Neural crest cell (in vitro differentiated cells): ENCODE measurements at places on chromosomes 11 and 22. TPM values are rescaled to one million over a fixed set of nuclear protein-coding genes. Genes with fewer than 3 reads are reported as not detected.

DNA sequence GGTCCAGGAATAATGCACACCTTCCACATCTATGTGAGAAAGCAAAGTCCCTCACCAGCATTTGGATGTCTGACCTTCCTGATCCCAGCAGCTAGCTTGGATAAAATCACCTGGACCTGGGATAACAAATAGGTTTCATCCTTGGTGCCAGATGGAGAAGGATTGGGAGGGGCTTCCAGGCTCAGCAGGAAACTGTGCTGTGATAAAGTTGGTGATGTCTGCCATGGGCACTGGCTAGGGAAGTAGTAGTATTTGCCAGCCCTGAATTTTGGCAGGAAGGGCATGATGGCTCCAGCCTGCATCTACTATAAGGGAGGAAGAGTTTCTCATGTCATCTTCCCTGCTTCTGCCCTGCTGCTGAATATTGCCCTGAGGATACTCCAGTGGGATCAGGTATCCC lies 37.5 kb downstream of the C11orf91 start:
- H3K4me3 ChIP-seq = no peak overlapping the region
- H3K27ac ChIP-seq = no peak overlapping the region
- H3K27me3 ChIP-seq = no peaks in the 10 kb centered on the region
- H3K4me1 ChIP-seq = peaks cover 12% of the 10 kb centered on the region

Gene WBP2NL
- total RNA-seq = not detected in 2 replicates

Gene CDHR5
- total RNA-seq = not detected in 2 replicates

DNA sequence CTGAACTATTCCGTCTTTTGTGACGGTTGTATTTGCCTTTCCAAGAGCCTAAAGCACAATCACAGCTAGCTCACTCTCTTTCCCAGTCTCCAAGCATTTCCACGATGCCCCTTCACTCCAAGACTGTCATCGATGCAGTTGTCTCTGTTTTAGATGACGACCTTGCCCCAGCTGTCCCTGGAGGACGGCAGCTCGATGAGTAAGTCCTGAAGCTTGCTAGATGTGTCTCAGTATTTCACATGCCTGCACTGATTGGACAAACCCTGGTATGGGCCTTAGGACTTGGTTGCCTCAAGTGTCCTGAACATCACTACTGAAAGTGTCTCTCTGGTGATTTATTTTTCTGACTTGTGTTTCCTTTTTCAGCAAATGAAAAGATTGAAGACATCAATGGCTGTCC lies 129.9 kb downstream of the NAV2 start:
- no peak overlapping the region for H3K4me3 ChIP-seq
- no peak overlapping the region for H3K27ac ChIP-seq
- H3K4me1 ChIP-seq = peaks cover 46% of the 10 kb centered on the region
- no peaks in the 10 kb centered on the region for H3K36me3 ChIP-seq

DNA sequence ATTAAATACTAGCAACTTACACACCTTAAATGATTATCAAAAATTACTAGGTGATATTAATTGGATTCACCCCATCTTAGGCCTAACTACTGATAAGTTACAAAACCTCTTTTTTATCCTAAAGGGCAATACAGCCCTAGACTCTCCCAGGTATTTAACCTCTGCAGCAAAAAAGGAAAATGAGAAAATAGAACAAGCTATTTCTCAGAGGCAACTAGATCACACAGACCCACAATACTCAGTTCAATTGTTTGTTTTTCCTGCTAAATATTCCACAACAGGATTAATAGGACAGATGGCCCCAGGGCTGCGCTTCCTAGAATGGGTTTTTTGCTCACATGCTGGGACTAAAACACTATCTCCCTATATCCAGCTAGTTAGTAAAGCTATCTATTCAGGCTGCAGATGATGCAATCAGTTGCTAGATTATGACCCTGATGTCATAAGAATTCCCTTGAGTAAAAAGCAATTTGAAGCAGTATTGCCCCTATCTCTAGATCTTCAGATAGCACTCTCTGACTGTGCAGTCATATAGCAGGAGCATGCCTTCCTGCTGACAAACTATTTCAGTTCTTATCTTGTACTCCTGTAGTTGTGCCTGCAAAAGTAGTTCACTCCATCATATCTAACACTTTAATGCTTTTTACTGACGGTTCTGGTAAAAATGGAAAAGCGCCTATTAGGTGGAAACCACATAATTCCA lies 1595.5 kb upstream of the TENM4 start:
- H3K27me3 ChIP-seq = no peaks in the 10 kb centered on the region
- H3K36me3 ChIP-seq = peaks cover 12% of the 10 kb centered on the region
- no peak overlapping the region for H3K27ac ChIP-seq
- no peaks in the 10 kb centered on the region for H3K4me1 ChIP-seq
- no peak overlapping the region for H3K4me3 ChIP-seq

Gene CCDC81
- 2.1 and 2.8 TPM in 2 replicates for total RNA-seq

DNA sequence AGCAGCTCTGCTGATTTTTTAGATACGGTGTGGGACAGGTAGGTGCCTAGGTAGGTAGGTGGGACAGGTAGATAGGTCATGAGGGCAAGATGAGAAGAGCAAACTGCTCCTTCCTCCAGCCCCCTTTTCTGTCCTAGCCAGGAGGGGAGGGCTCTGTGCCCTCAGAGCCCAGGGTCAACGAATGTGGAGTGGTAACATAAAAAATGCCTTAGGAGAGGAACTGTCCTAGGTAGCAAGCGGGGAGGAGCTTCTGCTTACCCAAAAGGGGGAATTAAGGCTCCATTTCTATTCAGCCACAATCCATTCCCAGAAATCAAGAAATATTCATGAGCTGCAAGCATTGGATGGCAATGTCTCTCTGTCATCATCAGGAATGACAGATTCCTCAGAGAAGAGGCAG lies 234.8 kb downstream of the GRIK4 start:
- H3K4me3 ChIP-seq = no peak overlapping the region
- H3K36me3 ChIP-seq = no peaks in the 10 kb centered on the region
- no peak for DNase-seq
- peaks cover 4% of the 10 kb centered on the region for H3K4me1 ChIP-seq
- H3K27me3 ChIP-seq = peaks cover 5% of the 10 kb centered on the region
- no peak overlapping the region for H3K27ac ChIP-seq

Gene ART1
- total RNA-seq = not detected in 2 replicates

Gene KCNK7
- total RNA-seq = 1.0 and 1.1 TPM in 2 replicates

Gene INSC
- 2.6 and 3.1 TPM in 2 replicates for total RNA-seq

Gene KIAA1671
- total RNA-seq = 14.2 and 14.5 TPM in 2 replicates

DNA sequence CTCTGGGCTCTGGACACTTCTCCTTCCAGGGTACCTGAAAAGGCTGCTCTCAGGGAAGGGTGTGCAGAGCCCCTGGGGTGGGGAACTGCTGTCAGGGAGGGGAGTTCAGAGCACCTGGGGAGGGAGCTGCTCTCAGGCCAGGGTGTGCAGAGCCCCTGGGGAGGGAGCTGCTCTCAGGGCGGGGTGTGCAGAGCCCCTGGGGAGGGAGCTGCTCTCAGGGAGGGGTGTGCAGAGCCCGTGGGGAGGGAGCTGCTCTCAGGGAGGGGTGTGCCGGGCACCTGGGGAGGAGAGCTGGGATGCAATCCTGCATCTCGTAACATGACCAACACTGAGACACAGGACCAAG lies 764.2 kb downstream of the BRD1 start:
- H3K27me3 ChIP-seq = peaks cover 11% of the 10 kb centered on the region
- H3K36me3 ChIP-seq = no peaks in the 10 kb centered on the region
- H3K27ac ChIP-seq = no peak overlapping the region
- DNase-seq = no peak
- peaks cover 5% of the 10 kb centered on the region for H3K4me1 ChIP-seq

GRCh38 chr22:31578171-31578570 lies 81.8 kb downstream of the SFI1 start:
- H3K36me3 ChIP-seq = peaks cover 3% of the 10 kb centered on the region
- H3K27ac ChIP-seq = no peak overlapping the region
- H3K27me3 ChIP-seq = no peaks in the 10 kb centered on the region
- no peaks in the 10 kb centered on the region for H3K4me1 ChIP-seq

GRCh38 chr11:70317581-70318305 lies 47.3 kb downstream of the PPFIA1 start:
- no peak overlapping the region for H3K4me3 ChIP-seq
- H3K27me3 ChIP-seq = no peaks in the 10 kb centered on the region
- DNase-seq = no peak
- no peak overlapping the region for H3K27ac ChIP-seq
- H3K36me3 ChIP-seq = peaks cover 6% of the 10 kb centered on the region

Gene SGSM1
- total RNA-seq = 0.50 and 0.75 TPM in 2 replicates

- H3K4me1 ChIP-seq = peaks cover 60% of the 10 kb centered on the region
- peak overlapping the region; percentile 39 for H3K4me3 ChIP-seq
- no peak overlapping the region for H3K27ac ChIP-seq
- peak; percentile 68 for DNase-seq
- no peaks in the 10 kb centered on the region for H3K36me3 ChIP-seq
Measured at GRCh38 chr22:27642104-27642800, 159.3 kb downstream of the MN1 start.

Gene OR8D1
- not detected in 2 replicates for total RNA-seq

Gene RFPL1
- total RNA-seq = not detected in 2 replicates

GRCh38 chr22:27212102-27212501 lies 554.7 kb downstream of the MIAT start:
- no peak overlapping the region for H3K4me3 ChIP-seq
- H3K36me3 ChIP-seq = no peaks in the 10 kb centered on the region
- no peak overlapping the region for H3K27ac ChIP-seq
- H3K4me1 ChIP-seq = peaks cover 23% of the 10 kb centered on the region
- DNase-seq = no peak
